ENCODE measurements at places on chromosomes 3 and 15.

DNA sequence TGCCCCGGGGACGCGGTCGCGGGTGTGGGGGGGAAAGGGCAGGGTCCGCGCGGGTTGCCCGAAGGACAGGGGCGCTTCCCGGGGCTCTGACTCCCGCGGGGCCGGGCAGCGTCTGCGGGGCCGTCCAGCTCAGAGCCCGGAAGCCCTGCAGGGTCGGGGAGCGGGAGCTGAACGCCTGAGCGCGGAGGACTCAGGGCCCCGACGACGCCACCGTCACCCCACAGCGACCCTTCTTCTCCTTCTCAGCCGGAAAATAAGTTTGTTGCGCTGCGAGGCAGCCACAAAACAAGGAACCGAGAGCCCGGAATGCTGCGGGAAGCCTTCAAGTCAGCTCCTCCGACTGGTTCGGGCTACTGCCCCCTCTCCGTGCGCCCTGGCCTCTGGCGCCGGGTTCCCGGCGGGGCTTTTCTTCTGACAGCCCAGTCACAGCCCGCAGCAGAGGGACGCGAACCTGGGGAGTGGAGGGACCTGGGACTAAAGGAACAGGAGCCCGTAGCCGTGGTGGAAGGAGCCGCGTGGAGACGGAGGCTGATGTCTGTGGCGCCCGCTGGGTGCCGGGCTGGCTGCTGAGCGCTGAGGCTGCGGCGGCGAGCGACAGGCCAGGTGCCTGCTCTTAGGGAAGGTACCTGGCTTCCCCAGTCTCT lies 484 bp downstream of the CNTN4 start:
- no peak for DNase-seq

- no peak for DNase-seq
Measured at GRCh38 chr3:190385731-190386688, 2.0 kb upstream of the CLDN16 start.

GRCh38 chr3:24923570-24923969 lies 428.9 kb upstream of the THRB start:
- DNase-seq = no peak

DNA sequence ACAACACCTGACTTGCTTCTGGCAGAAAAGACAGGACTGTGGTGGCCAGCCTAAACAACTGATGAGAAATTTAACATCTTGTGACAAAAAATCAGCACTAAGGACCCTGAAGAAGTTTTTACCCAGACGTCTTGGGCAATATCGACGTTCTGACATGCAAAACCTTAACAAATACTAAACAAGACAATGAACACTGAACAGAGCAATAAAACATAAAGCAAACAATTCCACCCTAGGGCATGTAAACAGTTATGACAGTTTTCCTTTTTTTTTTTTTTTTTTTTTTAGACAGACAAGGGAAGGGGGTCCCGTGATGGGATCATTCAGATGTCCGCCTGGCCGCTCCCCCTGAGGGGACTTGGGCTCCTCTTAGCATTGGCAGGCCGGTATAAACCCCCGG lies 738.0 kb downstream of the SI start:
- DNase-seq = no peak

GRCh38 chr3:194871143-194871863 lies 185.6 kb downstream of the FAM43A start:
- DNase-seq = no peak

DNA sequence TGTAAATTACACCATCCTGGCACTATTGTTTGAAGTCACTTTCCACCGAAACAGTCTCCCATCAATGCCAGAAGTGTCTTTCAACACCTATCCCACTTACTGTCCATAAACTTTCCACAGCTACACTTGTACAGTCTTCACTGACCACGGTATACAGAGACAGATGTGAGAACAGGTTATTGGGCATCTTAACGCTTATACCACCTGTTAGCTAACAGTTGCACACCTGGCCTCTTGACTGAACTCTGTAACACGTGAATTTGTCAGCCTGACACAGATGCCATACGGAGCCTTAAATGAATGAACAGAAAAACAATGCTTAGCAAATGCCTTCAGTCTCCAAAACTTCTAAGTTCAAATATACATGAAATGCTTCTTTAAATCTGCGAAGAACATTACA lies 440.5 kb downstream of the SHQ1 start:
- DNase-seq = no peak

DNA sequence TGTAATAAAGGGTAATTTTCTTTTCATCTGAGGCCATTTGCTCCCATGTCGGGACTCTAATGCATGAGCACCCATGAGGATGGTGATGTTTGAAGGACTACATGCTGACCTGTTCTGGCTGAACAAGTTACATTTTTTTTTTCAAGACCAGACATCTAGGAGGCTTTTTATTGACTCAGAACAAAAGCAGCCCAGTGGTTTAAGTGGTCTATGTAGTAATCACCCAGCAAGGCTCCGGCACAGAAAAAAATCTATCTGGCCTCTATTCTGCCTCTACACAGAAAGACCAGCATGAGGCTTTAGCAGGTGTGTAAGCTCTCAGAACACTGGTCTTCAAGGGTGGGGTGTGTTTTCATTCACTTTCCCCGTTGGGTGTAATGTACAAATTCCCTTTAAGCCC lies 95.1 kb upstream of the ZBED2 start:
- no peak for DNase-seq

GRCh38 chr15:55907797-55908196 lies 85.6 kb downstream of the NEDD4 start:
- DNase-seq = no peak

DNA sequence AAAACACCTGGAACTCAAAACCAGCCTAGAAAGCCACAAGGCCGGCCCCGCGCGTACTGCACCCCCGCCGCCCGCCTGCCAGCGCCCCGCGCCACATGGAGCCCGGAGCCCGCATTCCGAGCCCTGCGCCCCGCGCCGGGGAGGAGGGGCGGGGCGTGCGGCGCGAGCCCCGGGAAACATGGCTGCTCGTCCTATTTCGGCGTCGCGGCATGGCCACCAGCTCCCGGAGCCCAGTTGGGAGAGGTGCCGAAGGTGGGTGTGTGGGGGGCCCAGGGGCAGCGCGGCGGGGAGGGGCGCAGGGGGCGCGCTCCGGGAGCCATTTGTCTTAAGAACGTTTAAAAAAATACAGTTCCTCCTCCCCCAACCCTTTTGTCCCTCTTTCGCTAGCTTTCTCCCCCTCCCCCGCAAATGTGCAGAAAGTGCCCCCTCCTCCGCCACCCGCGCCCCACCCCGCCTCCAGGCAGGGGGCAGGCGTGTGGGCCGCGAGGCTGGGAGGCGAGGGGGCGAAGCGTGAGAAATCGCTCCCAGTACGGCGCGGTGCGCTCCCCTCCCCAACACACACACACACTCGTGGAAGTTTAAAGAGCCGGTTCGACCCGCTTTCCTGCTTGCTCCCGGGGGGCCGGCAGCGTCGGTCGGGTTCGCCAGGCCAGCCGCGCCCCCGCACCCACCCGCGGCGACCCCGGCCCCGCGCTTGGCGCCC lies 2.5 kb downstream of the ANP32A start:
- DNase-seq = no peak

DNA sequence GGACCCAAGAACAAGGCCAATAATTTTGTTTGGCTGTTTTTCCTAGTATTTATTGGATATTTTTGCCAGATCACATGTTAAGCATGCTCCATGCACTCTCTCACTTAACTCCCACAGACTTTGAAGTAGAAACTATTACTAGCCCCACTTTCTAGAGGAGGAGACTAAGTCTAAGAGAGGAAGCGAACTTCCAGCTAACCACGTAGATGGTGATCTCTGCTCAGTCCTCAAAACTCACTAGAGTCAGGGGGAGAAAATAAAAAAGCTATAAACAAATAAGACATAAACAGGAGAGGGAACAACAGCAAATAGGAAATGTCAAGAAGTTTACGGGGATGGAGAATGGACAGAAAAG lies 481.0 kb upstream of the PROK2 start:
- no peak for DNase-seq

- DNase-seq = no peak
Measured at GRCh38 chr3:54360320-54360719, 238.0 kb downstream of the CACNA2D3 start.

DNA sequence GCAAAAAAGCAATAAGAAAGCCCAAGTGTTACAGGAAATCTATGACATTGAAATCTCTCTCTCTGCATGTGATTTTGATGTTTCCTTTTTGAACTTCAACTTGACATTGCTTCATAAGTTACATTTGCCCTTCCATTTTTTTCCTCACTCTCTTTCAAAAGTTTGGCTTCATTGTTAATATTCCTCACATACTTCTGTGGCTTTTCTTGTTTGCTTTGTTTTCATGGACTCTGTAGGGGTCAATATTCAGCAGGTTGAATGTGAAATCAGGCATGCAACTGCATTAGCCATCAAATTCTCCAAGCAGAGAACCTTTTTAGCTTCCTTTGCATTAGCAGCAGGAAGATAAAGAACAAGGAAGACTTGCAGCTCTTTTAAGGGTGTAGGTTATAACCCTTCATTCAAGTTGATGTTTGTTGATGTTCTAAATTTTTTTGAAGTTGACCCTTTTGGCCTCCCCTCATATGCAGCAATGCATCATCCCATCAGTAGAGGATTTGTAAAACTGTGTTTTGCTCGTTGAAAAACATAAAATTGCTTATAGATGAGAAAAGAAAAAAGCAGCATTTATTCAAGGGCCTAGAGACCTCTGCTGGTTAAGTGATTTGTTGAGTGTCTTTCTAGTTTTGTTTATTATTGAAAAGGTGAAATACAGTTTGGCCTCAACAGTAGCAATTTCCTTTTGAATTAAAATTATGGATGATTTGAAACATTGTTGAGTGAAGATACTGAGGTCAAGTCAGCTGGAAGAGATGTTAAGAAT lies 211.4 kb downstream of the IL5RA start:
- no peak for DNase-seq

GRCh38 chr3:112980080-112980479 lies 5.2 kb upstream of the CD200R1 start:
- DNase-seq = no peak

- no peak for DNase-seq
Measured at GRCh38 chr3:170961616-170962400, 53.4 kb upstream of the EIF5A2 start.

DNA sequence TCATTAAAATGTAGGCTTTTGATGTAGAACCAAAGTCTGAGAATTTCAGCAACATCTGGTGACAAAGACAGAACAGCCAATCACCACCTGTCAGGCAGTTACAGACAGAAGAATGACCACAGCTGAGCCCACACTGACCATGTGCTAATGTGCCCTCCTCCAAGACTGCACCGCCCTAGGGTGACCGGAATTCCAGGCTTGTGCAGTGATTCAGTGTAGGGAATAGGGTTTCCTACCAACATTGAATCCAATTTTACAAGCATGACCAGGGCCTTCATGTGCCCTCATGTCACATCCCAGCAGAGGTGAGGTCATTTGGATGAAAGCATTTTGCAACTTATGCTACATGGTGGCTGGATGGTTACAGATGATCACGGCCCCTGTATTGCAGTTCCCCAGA lies 412.5 kb downstream of the SOX2 start:
- DNase-seq = no peak

DNA sequence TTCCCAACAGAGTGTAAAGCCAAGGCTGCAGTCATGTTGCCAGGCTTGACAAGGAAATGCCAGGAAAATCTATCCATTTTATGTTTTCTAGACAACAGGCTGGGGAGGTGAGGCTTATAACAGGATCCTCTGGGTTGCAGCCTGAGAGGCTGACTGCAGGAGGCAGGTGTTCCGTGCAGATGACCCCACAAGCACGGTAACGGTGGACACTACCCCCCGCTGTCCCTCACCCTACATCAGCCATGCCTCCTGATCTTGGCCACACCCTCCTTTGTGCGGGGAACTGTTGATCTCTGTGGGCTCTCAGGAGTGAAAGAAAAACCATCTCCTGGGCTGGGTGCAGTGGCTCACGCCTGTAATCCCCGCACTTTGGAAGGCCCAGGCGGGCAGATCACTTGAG lies 68.0 kb upstream of the ADPGK start:
- DNase-seq = no peak

DNA sequence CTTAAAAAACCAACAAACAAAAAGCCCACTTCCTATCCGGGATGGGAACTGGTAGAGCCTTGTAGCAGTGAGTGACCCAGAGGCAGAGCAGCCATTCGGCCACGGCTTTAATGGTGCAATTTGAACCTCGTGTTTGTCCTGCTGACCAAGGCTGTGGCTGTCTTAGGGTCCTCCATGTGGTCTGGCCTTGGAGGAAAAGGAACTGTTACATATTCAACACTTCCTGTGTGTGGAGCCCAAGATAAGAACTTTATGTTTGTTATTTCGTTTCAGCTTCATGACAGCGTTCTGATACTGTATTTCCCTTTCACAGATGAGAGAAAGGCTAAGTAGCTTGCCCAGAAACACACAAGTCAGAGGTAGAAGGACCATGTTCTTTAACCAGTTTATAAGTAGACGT lies 269.8 kb downstream of the SV2B start:
- no peak for DNase-seq

- DNase-seq = no peak
Measured at GRCh38 chr15:80991421-80991820, 1.8 kb upstream of the MESD start.

- no peak for DNase-seq
Measured at GRCh38 chr3:124483915-124484470, 246.3 kb upstream of the UMPS start.

- no peak for DNase-seq
Measured at GRCh38 chr3:72048873-72049272, 263.9 kb upstream of the PROK2 start.

DNA sequence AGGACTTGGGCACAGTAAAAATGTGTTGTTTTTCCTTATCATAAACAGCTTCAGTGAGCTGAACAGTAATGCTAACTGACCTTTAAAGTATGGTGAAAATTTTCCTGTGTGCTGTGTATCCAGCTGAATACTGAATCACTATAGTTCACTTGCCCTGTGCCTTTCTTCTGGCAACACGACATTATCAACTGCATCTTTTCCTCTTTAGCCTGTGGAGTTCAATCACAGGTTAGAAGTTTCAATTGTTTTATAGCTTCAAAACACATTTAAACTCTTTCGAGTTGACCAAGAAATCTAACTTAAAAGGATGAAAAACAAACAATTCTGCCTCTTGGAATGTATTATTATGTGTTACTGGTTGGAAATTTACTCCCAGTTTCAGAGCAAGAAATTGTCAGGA lies 1120.7 kb upstream of the ALCAM start:
- DNase-seq = no peak

DNA sequence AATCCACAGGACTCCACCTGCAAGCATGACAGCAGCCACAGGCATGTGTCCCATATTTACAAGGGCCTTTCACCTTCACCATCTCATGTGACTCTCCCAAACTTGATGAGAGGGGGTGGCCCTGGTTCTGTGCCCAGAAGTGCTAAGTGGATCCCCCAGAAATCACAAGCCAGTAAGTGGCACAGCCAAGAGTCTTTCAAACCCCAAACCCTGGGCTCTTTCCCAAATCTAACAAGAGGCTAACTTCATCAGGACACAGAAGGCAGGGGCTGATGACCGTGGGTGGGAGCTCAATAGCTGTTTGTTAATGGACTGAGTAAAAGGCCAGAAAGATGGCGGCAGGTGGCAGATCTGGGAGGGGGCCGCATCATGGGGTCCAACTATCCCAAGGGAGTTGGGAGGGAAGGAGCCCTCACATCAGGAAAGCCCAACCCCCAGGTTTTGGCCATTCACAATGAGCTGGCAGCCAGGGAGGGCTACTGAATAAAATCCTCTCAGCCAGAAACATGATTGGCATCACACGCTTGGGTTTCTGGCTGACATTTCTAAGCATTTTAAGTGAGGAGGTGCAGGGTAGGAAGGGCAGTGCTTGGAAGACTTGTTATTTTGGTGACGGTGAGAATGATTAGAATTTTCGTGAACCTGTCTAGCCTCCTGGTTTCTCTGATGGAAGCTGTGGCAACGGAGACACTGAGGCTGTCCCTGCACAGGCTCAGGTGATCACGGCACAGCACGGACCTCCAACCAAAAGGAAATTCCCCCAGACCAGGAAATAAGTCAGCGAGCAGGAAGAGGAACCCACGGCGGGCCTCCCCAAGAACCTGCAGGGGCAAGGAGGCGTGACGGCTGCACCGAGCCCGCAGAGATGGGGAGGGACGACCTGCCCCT lies 109.3 kb downstream of the OXNAD1 start:
- no peak for DNase-seq
